ENCODE measurements at places on chromosomes 12 and 14. TPM values are rescaled to one million over a fixed set of nuclear protein-coding genes. Genes with fewer than 3 reads are reported as not detected.

- DNase-seq, result no peak
Observed at GRCh38 chr12:95549392-95550084, 1.7 kb downstream of the USP44 start.

GRCh38 chr14:104610749-104611310 lies 6.3 kb upstream of the TMEM179 start:
- DNase-seq, result no peak

GRCh38 chr14:59297071-59297776 lies 108.8 kb downstream of the DAAM1 start:
- DNase-seq, result no peak

The HOXC10 gene
- not detected for total RNA-seq

The PTPN6 gene
- total RNA-seq, result 3.1 TPM
